ENCODE measurements at places on chromosomes 6 and 20. TPM values are rescaled to one million over a fixed set of nuclear protein-coding genes. Genes with fewer than 3 reads are reported as not detected.
A peak's percentile ranks its signal among the peaks of the same experiment; 100 is the strongest.

C6orf118 gene
- not detected for total RNA-seq

GRCh38 chr6:123909989-123910388 lies 106.3 kb downstream of the NKAIN2 start:
- no peaks in the 10 kb centered on the region for H3K4me1 ChIP-seq
- no peaks in the 10 kb centered on the region for H3K36me3 ChIP-seq
- H3K27ac ChIP-seq: no peak overlapping the region
- no peak for DNase-seq
- no peak overlapping the region for H3K4me3 ChIP-seq
- H3K27me3 ChIP-seq: no peaks in the 10 kb centered on the region

HLA-G gene
- 1.4 TPM for total RNA-seq

GRCh38 chr6:111597291-111598086 lies 8.2 kb downstream of the TRAF3IP2 start:
- H3K4me3 ChIP-seq: no peak overlapping the region
- no peak for DNase-seq
- H3K27ac ChIP-seq: no peak overlapping the region
- peaks cover under 1% of the 10 kb centered on the region for H3K4me1 ChIP-seq

- no peak overlapping the region for H3K4me3 ChIP-seq
- no peaks in the 10 kb centered on the region for H3K36me3 ChIP-seq
- no peaks in the 10 kb centered on the region for H3K4me1 ChIP-seq
- DNase-seq: no peak
Measured at GRCh38 chr20:40899344-40899743, 129.3 kb upstream of the TOP1 start.

CTAGE9 gene
- total RNA-seq: not detected

SLC44A4 gene
- 4.9 TPM for total RNA-seq

SLCO4A1 gene
- total RNA-seq: 7.1 TPM

- no peak overlapping the region for H3K27ac ChIP-seq
- no peak for DNase-seq
- no peaks in the 10 kb centered on the region for H3K36me3 ChIP-seq
Measured at GRCh38 chr6:138560130-138560860, 61.0 kb upstream of the NHSL1 start.

RIMS1 gene
- not detected for total RNA-seq

DYNLT2 gene
- 3.8 TPM for total RNA-seq

- H3K4me1 ChIP-seq: peaks cover 4% of the 10 kb centered on the region
- no peaks in the 10 kb centered on the region for H3K27me3 ChIP-seq
- H3K4me3 ChIP-seq: no peak overlapping the region
- no peak for DNase-seq
- no peaks in the 10 kb centered on the region for H3K36me3 ChIP-seq
Measured at GRCh38 chr20:19557291-19557690, 200.8 kb upstream of the RIN2 start.

DNA sequence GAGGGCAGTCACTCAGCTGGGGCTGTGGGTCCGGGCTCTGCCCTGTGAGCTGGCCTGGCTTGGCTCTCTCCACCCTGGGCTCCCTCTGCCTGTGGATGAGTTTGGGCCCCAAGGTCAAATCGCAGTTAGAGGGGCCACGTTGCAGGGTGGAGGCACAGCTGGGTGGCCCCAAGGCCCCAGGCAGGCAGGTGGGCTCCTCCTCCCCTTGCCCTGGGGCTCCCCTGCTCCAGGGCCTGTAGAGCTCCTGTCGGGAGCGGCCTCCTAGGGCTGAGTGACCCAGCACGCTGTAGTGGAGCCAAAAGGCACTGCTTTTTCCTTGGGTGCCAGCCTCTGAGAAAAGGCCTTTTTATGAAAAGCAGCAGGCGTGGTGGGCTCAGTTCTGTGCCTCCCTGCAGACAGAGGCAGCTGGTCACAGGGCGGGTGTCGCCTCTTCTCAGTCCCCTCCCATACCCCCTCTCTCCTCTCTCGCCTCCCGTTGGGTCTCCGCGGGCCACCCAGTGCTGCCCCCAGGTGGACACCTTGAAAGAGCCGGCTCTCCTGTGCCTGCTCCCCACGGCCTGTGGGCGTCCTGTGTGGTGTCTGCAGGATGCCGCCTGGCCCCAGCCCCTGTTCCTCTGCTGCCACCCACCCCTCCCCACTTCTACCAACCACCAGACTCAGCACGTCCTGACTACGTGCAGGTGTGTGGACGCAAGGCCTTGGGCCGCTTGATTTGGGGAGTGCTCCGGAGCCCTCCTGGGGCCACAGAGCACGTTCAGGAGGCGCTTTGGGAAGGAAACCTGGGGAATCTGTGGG lies 13.2 kb downstream of the SS18L1 start:
- peaks cover 64% of the 10 kb centered on the region for H3K36me3 ChIP-seq
- H3K4me3 ChIP-seq: no peak overlapping the region
- H3K27ac ChIP-seq: no peak overlapping the region
- peak; percentile 91 for DNase-seq

DNA sequence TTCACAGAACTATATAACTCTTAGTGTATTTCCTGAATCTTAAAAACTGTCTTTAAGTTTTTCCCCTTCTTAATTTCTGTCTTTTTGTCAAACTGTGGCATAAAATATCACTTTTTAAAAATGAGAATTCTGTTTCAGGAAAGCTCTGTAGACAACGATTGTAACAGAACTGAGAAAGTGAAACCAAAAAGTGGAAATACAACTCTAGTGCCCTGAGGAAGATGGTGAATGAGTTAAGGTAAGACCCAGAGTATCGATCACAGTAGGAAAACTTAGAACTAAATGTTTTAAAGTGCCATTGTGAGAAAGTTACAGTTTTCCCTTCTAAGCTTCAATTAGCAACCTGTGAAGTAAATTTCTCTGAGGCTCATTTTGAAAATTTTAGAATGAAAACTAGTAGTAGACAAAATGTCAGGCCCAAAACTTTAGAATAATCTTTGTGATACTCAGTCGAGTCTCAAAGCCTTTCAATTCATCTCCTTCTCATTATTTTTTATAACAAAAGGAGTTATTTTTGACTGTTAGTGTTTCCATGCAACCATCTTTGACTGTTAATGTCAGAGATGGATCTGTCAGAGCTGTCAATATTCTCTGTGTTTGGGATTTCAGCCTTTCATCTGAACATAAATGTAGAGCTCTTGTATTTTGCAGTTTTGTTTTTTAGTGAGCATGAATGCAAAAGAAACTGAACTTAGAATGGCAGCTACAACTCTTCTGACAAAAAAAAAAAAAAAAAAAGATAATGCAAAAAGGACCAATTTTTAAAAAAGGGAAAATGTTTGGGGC lies 19.0 kb upstream of the TRDN start:
- H3K36me3 ChIP-seq: no peaks in the 10 kb centered on the region
- no peaks in the 10 kb centered on the region for H3K4me1 ChIP-seq
- no peaks in the 10 kb centered on the region for H3K27me3 ChIP-seq
- no peak for DNase-seq

CFAP61 gene
- not detected for total RNA-seq

DNA sequence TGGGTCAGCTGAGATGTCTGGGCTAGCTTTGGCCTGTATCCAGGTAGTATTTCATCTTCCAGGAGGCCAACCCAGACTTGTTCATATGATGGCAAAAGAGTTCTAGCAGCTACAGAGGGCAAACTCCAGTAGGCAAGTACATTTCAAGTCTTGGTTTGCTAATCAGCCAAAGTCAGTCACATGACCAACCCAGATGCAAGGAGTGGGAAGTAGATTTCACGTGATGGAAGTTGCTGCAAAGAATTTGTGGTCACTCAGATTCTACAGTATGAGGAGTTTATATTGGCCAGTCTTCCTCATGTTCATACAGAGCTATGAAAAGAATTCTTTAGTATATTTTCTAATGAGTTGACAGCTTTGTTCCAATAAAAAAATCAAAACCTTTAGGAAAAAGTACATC lies 101.8 kb downstream of the PHACTR1 start:
- no peak overlapping the region for H3K4me3 ChIP-seq
- H3K36me3 ChIP-seq: no peaks in the 10 kb centered on the region
- DNase-seq: no peak
- no peaks in the 10 kb centered on the region for H3K4me1 ChIP-seq
- no peak overlapping the region for H3K27ac ChIP-seq

- H3K4me3 ChIP-seq: no peak overlapping the region
- H3K4me1 ChIP-seq: no peaks in the 10 kb centered on the region
- H3K36me3 ChIP-seq: no peaks in the 10 kb centered on the region
- DNase-seq: no peak
- no peaks in the 10 kb centered on the region for H3K27me3 ChIP-seq
Measured at GRCh38 chr6:69580706-69581105, 216.1 kb downstream of the LMBRD1 start.

- H3K27me3 ChIP-seq: no peaks in the 10 kb centered on the region
- H3K4me3 ChIP-seq: no peak overlapping the region
- DNase-seq: peak; percentile 86
- peaks cover 4% of the 10 kb centered on the region for H3K4me1 ChIP-seq
Measured at GRCh38 chr20:63580796-63581461, 6.9 kb upstream of the HELZ2 start.

DNA sequence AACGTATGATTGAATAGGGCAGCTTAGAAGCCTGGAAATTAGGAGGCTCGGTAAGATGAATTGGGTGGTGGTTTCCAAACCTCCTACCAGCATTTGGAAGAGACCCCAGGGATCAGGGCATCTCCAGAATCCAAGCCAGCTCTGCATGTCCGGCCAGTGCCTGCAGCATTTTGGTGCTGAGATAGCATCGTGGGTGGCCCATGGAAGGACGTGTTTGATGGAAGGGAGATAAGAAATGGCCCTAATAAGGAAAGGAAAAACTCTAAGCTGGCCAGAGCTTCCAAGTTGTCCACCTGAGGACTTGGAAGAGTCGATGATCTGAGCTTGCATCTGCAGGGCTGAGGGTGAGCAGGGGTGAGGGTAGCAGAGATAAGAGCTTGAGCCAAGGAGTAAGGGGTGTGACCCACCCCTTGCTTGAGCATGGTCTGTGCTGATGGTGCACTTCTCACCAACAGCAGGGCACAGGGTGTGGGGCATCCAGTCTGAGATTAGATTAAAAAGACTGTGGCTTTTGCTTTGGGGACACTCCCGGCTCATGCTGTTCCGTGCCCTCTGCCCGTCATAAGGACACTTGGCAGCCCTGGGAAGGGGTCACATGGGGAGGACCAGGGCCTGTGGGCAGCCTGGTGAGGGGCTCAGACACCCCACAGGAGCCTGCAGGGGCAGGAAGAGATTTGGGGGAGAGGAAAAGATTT lies 213.2 kb downstream of the ERMARD start:
- peaks cover 38% of the 10 kb centered on the region for H3K27me3 ChIP-seq
- DNase-seq: peak; percentile 64
- H3K4me1 ChIP-seq: peaks cover 32% of the 10 kb centered on the region
- no peak overlapping the region for H3K4me3 ChIP-seq
- H3K27ac ChIP-seq: no peak overlapping the region

DNA sequence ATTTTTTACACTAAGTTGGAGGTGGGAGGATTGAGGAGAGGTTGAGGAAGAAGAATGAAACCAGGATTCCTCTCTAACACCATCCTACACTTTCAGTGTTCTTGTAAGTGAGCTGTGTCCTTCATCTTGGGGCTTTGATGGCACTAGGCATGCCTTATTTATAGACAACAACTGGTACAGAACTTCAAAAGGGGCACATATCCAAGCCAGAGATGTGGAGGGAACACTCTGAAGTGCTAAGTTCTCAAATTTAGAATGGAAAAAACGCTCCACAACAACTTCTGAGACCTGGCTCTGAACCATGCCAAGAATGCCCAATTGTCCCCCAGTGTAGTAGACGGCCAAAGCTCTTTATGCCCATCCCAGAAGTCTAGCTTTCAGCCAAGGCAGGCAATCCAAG lies 16.2 kb upstream of the PKHD1 start:
- H3K27ac ChIP-seq: no peak overlapping the region
- no peaks in the 10 kb centered on the region for H3K36me3 ChIP-seq
- no peaks in the 10 kb centered on the region for H3K27me3 ChIP-seq
- H3K4me3 ChIP-seq: no peak overlapping the region
- H3K4me1 ChIP-seq: no peaks in the 10 kb centered on the region

- H3K27ac ChIP-seq: no peak overlapping the region
- peak overlapping the region; percentile 37 for H3K4me3 ChIP-seq
Measured at GRCh38 chr6:34145161-34146020, 496 bp downstream of the GRM4 start.

SPAG4 gene
- 9.2 TPM for total RNA-seq

DNA sequence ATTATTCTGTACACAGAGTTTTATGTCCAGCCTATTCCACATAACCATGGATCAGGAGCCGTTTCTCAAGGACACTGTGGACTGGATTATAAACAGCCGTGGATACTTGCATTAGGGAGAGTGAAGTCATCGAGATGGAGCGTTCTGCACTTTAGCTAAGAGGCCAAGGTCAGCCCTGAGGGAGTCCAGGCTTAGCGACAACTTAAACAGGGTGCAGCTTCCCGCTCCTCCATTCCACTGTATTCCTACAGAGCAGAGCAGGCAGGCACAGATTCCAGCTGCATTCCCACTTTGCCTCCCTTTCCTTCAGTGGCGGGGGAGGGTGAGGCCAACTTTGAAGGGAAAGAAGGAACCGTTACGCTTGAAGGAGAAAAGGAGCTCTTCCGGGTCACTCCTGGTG lies 59.5 kb downstream of the RAMACL start:
- H3K27me3 ChIP-seq: no peaks in the 10 kb centered on the region
- H3K27ac ChIP-seq: no peak overlapping the region
- H3K36me3 ChIP-seq: no peaks in the 10 kb centered on the region
- no peak overlapping the region for H3K4me3 ChIP-seq
- DNase-seq: no peak
- H3K4me1 ChIP-seq: no peaks in the 10 kb centered on the region

NELFCD gene
- total RNA-seq: 57.7 TPM

DNA sequence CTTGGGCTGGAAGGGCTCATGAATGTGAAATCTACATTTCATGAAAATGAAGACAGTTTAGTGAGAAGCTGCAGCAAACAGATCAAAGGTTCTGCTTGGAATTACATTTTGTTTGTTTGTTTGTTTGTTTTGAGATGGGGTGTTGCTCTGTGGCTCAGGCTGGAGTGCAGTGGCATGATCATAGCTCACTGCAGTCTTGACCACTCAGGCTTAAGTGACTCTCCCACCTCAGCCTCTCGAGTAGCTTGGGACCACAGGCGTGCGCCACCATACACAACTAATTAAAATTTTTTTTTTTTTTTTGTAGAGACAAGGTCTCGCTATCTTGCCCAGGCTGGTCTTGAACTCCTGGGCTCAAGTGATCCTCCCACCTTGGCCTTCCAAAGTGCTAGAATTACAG lies 5.8 kb downstream of the DSP start:
- H3K36me3 ChIP-seq: no peaks in the 10 kb centered on the region
- DNase-seq: no peak
- peaks cover 12% of the 10 kb centered on the region for H3K4me1 ChIP-seq
- H3K4me3 ChIP-seq: no peak overlapping the region
- H3K27me3 ChIP-seq: peaks cover 24% of the 10 kb centered on the region

- no peak for DNase-seq
- no peak overlapping the region for H3K4me3 ChIP-seq
- H3K27me3 ChIP-seq: no peaks in the 10 kb centered on the region
- no peak overlapping the region for H3K27ac ChIP-seq
- no peaks in the 10 kb centered on the region for H3K4me1 ChIP-seq
- H3K36me3 ChIP-seq: no peaks in the 10 kb centered on the region
Measured at GRCh38 chr20:47796971-47797370, 11.7 kb upstream of the SULF2 start.

SYCP2 gene
- total RNA-seq: 7.7 TPM

All from spleen (tissue), 13 donors.